ENCODE measurements at places on chromosomes 3 and 15.
A peak's percentile ranks its signal among the peaks of the same experiment; 100 is the strongest.

- no peak for DNase-seq
Measured at GRCh38 chr3:115361806-115362205, 214.7 kb upstream of the ZBTB20 start.

DNA sequence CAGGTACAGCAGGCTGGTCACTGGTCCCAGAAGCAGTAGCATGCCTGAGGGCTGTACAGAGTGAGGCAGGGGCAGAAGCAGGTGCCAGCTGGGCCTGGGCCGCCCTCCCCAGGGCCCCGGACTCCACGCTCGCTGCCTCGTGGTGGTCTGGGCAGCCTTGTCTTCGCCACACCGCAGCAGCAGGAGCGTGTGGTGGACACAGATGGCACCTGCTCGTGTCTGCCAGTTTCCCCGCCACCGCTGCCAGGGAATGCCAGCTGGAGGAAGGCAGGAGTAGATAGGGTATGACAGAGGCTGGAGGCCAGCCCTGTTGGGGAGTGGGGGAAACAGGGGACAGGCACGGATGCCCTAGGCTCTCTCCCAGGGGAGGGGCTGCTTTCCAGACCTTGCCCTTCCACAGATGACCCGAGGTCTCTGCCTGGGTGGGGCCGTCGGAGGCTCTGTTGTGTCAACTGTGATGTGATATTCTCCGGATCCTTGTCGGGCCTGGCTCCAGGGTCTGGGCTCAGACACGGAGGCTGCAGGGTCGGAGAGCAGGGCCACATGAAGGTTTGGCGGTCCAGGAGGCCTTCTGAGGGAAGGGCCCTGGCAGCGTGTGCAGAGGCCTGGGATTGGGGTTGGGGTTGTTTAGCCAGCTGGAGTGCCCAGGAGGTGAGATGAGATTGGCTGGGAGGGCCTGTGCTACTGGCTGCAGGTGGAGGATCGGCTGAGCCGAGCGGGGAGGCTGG is 33.6 kb downstream of the GOLGA6L10 start:
- DNase-seq = no peak

DNA sequence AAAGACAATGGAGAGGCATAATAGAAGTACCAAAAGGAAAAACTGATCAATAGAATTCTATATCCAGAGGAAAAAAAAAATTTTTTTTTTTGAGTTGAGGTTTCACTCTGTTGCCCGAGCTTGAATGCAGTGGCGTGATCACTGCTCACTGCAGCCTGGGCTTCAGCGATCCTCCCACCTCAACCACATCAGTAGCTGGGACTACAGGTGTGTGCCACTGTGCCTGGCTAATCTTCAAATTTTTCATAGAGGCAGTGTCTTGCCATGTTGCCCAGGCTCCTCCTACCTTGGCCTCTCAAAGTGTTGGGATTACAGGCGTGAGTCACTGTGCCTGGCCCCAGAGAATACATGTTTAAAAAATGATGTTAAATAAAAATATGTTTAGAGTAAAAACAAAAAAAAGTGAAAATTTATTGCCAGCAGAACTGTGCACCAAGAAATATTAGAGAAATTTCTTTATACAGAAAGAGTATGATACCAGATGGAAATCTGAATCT is 154.3 kb upstream of the ZBTB20 start:
- no peak for DNase-seq

DNA sequence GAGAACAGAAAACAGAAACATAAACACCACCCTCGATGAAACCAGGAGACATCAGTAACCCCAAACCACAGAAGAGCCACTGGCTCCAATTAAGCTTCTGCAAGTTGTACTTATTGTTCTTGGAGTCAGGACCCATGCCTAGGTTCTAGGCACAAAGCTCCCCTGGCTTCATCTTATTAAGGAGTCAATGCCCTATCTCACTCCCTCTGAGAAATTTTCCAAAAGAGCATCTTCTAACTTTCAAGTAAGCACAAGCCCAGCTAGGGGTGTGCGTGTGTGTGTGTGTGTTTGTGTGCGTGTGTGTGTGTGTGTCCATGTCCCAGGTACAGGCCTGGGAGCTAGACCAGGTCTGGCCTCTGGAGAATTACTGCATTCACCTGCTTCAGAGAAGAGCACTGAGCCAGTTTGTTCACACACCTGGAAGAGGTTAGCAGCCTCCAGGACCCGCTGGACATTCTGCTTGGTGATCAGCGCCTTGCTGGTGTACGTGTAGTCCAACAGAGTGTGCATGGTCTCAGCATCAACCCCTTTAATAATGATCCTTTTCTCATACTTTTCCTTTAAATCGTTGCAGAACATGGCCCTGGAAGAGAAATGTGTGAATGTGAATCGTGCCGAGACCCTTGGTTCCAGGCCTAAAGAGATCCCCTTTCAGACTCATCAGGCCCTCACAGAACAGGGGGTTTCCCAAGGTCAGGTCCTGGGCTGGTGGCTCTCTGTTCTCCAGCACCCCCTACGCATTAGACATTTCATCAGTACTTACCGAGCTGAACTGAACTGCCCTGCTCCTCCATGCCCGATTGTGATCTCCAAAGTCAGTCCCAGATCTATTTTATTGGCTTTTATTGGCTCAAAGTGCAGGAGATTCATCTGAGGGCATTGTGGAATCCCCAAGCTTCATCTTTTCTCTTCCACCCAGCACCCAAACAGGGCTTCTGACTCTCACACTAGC is 27.8 kb downstream of the KLHL6 start:
- no peak for DNase-seq

DNA sequence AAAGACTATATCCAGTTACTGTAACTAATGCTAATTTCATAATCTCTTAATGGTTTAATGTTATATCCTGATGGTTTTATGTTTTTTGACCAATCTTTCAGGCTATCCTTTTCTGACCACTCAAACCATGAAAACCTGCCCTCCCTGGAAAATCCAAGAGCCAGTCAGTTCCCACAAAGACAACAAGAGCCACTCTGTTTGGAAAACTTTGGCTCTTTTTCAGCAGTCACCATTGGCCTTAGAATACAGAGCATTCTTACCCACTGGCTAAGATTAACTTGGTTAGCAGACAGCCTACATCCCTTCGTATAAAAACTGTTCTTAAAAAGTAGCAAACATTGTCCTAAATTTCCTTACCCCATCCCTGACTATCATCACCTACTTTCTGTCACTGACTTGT is 32.9 kb downstream of the ALCAM start:
- DNase-seq = no peak

DNA sequence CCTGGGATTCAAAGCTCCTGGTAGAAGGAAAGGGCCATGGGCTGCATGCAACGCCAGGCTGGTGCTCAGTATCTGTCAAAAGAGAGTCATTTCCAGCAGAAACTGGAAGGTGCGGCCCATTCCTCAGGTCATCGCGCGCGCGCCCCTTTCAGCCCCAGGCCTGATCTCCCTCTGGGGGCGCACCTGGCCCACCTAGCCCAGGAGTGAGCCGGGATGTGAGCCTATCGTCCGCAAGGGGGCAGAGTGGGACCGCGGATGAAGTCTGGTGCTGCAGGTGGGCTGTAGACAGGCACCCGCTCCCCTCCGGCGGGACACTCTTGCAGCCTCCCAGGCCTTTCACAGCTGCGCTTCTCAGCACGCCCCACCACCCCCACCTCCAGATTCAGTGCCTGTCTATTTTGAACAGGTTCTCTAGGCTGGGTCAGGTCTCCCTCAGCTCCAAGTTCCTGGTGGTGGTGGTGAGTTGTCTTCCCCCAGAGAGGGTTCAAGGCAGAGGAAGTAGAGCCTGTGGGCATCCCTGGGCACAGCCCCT is 5.8 kb upstream of the RPL29 start:
- DNase-seq = peak; percentile 69

All from GDM1 (cell line).